Stimulated activated CD4-positive, alpha-beta T cell treated with anti-CD3 and anti-CD28 coated beads, Interleukin-1b, Interleukin-23, amount 100 ng/mL, for 48 hours (primary cell): ENCODE measurements at places on chromosomes 2 and 18.

DNA sequence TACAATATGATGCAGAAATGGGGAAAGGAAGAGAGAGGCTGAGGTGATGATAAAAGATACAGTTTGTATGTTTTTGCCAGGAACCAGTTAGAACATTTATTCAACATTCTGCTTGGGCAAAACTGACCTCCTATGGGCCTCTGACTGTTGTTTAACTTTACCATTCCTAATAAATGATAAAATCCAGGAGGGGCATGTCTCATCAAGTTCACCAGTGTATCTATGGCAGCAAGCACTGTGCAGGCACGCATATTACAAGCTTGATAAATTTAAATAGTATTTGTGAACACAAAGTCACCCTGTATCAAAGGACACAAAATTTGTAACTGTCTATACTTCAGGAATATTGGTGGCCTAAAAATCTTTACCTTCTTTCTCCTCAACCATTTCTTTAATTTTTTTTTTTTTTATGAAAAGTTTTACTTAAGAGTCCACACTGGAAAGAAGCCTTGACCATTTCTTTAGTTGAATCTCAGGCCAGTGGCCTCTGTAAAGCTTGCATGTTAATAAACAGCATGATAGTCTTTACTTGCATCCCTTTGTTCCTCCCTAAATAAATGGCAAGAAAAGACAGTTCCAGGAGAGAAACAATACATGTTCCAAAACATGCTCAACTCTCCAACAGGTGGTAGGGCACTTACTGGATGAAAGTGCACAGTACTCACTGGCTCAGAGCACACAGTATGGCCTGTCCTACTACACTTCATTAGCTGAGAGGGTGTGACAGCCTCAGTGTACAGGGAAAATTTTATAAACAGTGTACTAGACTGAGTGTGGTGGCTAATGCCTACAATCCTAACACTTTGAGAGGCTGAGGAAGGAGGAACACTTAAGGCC lies 52.3 kb downstream of the SOS1 start:
- no peak for DNase-seq

GRCh38 chr2:167825664-167826063 lies 421.7 kb downstream of the STK39 start:
- DNase-seq = no peak

DNA sequence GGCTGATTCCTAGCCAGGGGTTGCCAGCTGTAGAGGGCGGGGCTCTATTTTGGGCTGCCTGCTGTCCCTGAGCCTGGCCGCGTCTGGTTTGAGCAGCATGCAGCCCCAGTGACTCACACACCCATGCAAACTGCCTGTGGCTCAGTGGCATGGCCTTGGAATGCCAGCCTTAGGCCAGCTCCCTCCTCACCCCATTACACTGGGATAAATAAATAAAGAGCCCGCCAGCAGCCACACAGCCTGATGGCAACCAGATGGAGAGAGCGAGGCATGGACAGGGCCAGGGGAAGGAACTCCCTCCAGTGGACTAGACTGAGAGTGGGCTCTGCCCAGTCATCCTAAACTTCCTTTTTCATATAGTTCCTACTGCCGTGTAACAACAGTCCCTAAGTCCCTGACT lies 18.3 kb downstream of the NHEJ1 start:
- DNase-seq = no peak

GRCh38 chr2:133431289-133431688 lies 137.0 kb downstream of the NCKAP5 start:
- no peak for DNase-seq

DNA sequence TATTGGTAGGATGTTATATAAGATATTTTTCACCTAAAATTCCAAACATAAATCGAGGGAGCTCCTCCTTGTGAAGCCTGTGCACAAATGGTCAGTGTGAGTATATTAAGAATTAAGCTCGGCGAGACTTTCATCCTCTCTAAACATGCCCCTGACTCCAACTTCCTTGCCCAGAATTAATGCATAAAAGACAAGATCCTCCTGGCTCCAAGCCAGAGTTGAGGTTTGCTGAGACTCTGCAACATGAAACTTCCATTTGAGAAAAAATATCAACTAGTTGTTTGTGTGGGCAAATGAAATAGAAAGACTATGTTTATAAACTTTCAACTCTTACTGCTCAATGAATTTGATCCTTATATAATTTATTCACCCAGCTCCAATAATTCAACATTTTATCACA lies 68.1 kb downstream of the CCDC178 start:
- DNase-seq = no peak

DNA sequence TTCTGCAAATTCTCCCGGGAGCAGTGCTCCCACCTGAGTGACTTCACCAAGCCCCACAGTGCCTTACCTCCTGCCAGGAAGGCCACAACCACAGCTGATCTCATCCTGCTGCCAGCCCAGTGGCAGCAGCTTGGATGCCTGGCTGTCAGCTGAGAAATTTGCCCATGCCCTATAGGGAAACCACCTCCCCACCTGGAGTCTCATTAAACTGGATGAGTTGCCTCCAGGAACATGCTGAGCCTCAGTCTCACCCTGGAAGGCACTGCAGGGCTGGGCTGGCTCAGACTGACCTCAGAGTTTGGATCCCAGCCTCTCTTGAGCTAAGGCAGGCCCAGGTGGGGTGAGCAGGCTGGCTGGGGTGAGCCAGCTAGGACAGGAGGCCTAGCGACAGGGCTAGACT lies 23.3 kb downstream of the REEP1 start:
- no peak for DNase-seq

- no peak for DNase-seq
Observed at GRCh38 chr2:145807968-145808367, 1288.0 kb upstream of the ZEB2 start.

DNA sequence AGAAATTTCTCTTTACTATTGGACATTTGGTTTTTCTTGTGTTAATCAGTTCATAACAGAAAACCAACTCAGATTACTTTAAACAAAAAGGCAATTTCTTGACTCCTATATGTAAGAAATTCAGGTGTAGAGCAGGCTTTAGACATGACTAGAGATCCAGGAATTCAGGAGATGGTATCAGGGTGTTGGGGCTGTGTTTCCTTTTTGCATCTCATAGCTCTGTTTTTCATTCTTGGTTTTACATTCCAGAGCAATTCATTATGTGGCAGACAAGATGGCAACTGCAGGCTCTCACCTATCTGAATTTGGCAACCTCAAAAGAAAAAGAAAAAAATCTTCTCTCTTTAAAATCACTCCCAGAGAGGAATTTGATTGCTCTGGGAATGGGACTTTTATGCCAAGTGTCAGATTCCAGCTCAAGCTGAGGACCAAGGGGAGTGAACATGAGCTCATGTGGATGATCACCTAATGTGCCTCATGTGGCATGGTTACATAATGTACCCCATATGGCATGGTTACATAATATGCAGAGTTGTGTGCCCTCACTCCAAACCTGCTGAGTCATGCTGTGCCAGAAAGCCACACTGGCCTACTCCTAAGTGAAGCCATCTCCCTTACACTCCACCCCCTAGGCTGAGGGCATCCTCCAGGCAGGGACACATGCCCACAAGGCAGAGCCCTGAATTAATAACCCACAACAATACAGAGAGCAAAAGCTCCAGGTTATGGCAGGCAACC lies 282.7 kb downstream of the MBD2 start:
- no peak for DNase-seq

GRCh38 chr18:53935399-53935798 lies 289.1 kb downstream of the MBD2 start:
- no peak for DNase-seq

DNA sequence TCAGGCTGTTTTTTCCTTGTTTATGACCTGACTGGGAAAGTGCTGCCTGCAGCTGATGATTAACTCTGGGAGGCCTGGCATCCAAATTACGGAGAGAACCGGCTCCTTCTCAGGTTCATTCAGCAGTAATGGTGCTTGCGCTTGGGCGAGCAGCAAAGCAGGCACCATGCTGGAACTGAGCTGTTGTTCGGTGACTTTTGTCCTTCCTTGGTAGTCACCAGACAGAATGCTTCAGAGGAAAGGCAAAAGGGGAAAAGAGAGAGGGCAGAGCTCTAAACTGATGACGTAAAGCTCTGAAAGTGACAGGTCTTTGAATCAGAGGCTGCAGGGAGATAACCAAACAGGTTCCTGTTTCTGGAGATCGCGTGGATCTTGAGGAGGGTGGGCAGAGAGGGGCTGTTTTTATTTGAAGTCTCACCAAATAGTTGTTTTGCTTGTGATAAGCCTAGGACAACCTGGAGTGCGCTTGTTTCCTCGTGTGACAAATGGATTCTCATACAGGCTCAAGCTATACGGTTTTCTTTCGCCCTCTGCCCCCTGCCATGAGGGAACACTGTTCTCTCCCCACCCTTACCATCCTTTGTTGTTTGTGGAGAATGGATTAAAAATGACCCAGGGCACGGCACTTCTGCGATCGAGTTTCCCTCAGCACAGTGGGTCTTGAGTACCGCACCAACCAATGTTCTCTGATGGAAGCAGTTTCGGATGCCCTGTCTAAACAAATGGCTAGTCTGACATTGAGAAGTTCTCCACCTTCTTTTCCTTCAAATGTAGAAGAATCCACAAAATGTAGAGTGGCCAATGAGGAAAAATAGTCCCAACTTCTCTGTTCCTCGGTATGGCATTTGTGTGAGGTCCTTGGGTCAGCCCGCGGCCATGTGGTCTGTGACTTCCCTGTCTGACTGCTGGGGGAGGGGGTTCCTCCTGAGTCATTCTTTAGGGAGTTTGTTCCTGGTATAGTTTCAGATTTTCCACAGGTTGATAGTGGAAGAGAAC lies 1.3 kb downstream of the RASGRP3 start:
- DNase-seq = peak; percentile 27

DNA sequence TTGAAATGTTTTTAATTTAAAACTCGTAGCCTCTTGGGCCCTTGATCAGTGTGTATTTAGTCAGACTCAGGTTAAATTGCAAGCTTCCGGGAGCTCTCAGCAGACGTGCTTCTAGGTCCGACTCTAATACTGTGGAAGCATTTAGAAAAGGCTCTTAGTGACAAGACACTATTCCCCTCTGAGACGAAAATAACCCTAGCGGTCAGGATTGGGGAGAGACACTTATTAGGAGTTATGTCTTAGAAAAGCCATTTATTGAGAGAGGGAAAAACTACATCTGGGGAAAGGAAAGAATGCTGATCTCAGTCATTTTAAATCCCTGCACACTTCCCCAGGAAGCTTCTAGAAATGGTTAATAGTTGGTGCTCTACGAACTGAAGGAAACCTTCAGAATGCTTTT lies 110.5 kb upstream of the NCK2 start:
- DNase-seq = no peak

GRCh38 chr2:177314194-177314593 lies 49.7 kb upstream of the NFE2L2 start:
- no peak for DNase-seq

DNA sequence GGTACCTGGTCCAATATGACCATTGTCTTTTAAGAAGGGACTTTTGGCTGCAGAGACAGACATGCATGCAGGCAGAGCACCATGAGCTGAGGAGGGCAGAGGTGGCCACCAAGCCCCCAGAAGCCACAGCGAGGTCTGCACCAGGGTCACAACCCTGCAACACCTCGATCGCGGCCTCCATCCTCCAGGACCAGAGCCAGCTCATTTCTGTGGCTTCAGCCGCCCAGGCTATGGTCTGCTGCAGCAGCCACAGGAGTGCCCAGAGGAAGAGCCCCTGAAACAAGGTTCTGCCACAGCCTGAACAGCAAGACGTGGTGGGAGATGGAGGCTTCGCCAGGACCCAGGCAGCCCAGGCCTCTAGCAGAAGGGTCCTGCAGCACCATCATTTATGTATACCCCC lies 53.9 kb downstream of the ANKMY1 start:
- DNase-seq = peak; percentile 0

GRCh38 chr2:191981706-191982105 lies 134.8 kb upstream of the CAVIN2 start:
- DNase-seq = no peak

GRCh38 chr2:37625156-37625555 lies 46.3 kb downstream of the CDC42EP3 start:
- no peak for DNase-seq

DNA sequence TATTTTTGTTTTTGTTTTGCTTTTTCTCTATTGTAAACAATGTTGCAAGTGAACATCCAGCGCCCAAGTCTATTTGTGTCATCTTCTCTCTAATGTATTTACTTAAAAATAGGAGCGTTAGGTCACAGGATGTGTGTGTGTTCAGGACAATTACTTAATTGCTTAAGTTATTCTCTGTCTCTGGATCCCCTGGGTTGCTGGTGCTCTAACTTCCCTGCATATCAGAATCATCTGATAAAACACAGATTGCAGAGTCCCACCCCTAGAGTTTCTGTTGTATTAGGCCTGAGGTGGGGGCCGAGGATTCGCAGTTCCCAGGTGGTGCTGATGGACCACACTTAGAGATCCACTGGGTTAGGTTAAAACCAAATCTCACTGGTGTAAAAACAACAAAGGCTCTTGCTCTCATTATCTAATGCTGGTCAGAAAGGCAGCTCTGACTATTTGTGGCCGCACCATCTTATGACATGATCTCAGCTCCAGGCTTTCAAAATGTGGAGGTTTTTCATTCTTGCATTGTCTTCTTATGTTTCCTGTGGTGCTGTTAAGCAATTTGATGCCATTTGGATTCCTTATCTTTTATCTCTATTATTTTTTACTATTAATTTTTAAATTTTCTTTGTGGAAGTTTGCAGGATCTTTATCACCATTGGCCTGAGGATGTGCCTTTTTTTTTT lies 87.7 kb downstream of the CLIP4 start:
- DNase-seq = no peak

GRCh38 chr2:95001051-95001562 lies 24.4 kb upstream of the MAL start:
- no peak for DNase-seq

DNA sequence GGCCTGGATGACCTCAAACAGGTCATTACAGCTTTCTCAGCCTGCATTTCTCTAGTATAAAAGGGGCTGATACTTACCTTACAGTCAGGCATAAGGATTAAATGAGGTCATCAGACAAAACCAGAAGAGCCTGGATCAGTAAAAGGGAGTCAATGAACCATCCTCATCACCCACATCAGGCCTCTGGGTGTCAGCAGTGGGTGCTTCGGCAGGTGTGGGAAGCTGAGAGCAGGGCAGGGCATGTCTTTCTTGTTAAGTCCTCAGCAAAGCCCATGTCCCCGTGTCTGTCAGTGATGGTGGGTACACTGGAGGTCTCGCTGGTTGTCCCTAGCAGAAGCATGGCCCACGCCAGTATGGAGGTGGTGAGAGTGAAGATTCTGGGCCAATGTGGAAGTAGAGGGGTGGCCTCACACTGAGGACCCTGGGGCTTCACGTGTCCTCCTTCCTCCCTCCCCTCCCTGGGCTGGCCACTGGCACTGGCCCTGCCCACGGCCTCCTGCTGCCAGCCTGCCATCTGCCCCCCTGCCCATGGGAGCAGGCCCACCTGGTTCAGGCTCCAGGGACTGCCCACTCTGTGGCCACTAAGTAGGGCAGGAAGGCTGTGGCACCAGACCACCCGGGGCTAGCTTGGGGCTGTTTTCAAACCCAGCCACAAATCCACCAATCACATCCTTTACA lies 4.4 kb downstream of the ADRA2B start:
- DNase-seq = no peak

DNA sequence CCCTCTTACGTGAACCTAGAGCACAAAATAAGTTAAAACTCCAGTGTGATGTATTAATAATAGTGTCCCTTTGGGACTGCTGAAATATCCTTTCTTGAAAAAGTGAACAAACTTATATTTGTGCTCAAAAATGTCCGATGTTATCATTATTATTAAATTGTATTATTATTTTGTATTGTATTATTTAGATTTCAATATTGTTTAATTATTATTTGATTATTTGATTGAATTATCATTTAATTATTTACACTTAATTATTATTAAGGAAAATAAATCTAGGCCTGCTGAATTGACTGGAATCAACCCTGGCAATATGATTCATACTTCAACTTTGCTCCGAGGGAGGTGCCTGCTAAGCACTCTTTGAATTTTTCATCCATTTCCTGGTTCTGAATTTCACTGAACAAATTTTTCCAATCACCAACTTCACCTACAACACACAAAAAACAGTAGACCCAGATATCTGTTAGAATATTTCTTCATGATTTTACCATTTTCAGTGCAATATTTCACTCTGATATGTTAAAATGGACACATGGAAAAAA lies 10.9 kb upstream of the EIF2AK2 start:
- DNase-seq = no peak
